ENCODE measurements at places on chromosomes 1 and 21. TPM values are rescaled to one million over a fixed set of nuclear protein-coding genes. Genes with fewer than 3 reads are reported as not detected.

Gene L1TD1
- 0.15 TPM for total RNA-seq

Gene OR2T1
- not detected for total RNA-seq

Gene SRGAP2B
- 40.7 TPM for total RNA-seq

Gene TMEM82
- total RNA-seq, result not detected

DNA sequence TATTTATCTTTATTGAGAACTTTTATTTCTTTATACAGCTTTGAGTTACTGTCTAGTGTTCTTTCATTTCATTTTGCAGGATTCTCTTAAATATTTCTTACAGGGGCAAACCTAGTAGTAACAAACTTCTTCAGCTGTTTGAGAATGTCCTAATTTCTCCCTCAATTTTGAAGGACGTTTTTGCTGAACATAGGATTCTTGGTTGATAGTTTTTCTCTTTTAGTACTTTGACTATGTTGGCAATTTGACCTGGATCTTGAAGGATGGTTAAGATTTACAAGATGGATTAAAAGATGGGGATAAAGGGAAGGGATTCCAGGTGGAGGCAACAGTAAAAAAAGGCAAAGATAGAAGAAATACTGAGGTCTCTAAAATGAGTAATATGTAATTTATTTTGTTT is 38.9 kb downstream of the XPR1 start:
- DNase-seq, result no peak

DNA sequence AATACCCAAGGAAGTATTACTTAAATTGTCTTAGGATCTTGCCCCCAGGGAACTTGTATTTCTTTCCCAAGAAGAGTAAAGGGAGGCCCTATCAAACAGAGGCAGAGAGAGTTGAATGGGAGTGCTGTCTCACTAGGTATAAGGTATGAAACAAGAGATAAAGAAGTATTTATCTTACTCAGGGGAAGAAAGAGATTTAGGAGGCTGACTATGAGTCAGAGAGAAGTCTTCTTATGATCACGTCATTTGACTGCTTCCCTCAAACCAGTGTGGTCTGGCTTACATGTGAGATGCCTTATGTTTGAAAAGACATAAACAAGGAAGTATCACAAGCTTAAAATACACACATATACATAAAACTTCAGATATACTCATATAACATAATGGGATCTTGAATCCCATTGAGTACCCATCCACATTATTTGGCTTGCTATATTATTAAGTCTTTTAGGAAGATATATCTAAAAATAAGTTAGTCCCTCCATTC is 29.6 kb downstream of the DUSP10 start:
- DNase-seq, result peak; percentile 69

DNA sequence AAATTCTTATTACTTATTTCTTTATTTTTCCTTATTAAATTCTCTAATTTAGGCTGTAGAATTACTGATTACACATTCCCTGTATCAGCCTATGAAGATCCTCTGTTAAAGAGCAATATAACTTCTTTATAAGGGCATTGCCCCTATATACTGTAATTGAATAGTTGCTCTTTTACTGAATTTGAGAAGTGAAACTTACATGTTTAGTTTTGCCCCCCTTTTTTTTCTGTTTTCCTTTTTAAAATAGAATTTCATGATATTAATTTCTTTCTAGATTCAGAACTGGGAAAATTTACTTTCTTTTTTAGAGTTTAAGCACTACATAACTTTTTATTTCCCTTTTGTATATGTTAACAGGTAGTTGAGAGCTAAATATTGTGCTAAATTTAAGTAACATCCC is 29.5 kb upstream of the PGM1 start:
- no peak for DNase-seq

DNA sequence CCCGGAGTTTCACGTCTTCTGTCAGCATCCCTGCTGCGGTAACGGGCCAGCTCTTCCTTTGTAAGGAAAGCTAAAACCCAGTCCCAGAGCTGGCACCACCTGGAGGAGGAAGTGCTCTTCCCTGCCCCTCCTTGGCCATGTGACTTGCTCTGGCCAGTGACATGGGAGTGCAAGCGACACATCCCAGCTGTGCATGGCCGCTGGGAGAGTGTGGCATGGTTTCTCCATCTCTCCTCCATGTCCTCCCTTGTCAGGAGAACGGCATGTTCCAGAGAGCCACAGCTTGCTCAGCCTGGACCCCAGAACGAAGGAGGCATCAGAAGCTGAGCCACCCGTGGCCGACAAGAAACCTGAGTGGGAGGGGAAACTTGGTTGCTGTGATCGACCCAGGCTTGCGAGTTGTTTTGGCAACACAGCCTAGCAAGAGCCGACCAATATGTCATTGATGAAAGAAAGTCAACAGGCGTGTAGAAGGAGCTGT is 2.7 kb upstream of the PRXL2B start:
- DNase-seq, result peak; percentile 46

DNA sequence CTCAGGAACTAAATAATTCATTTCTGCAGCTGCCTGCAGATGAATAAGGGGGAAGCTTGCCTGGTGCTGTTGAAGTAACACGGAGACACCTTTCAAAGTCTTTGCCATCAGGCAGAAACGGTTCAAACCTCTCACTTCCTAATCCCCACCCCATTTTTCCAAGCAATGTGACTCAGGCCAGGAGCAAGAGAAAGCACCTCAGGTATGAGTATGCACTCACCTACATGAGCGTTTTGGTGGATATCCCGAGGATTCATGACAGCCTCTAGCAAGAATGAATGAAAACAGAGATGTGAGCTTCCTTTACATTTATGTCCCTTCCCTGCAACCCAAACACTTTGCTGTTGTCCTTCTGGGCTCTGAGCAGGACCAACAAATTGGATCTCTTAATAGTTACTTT is 63.4 kb upstream of the LAX1 start:
- DNase-seq, result no peak
